Hematopoietic multipotent progenitor cell treated with erythropoietin and hydrocortisone succinate and interleukin-3 and kit ligand, for 8 days (in vitro differentiated cells): ENCODE measurements at places on chromosomes 3 and 15.

GRCh38 chr3:134134698-134135415 lies 105.1 kb upstream of the SLCO2A1 start:
- DNase-seq: no peak

DNA sequence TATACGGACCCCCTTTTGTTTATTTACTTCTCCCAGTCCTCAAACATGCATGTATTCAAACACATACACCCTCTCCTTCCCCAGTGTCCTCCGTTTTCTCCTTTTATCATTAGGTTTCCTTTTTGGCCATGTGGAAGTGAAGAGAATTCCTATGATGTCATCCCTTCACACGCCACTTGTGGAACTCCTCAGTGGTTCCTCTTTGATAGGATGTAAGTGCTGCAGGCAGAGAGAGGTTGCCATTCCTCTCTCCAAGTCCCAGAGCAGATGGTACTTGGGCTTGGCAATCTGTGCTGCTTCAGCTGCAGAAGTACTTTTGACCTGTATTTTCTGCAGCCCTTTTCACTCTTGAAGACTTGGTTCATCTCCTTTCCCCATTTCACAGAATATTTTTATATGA lies 32.9 kb upstream of the CRTC3 start:
- DNase-seq: no peak

DNA sequence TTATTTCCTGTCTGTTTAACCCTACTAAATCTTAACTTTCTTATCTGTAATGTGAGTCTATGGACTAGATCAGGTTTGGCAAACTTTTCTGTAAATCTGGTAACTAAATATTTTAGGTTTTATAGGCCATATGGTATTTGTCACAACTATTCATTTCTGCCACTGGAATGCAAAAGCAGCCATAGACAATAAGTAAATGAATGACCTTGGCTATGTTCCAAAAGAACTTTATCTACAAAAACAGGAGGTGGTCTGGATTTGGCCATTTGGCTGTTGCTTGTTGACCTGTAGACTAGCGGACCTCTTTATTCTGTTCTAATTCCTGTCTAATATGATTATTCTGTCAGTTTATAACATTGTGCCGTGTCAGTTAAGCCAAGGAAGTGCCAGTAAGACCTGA lies 314.2 kb downstream of the LPP start:
- no peak for DNase-seq

DNA sequence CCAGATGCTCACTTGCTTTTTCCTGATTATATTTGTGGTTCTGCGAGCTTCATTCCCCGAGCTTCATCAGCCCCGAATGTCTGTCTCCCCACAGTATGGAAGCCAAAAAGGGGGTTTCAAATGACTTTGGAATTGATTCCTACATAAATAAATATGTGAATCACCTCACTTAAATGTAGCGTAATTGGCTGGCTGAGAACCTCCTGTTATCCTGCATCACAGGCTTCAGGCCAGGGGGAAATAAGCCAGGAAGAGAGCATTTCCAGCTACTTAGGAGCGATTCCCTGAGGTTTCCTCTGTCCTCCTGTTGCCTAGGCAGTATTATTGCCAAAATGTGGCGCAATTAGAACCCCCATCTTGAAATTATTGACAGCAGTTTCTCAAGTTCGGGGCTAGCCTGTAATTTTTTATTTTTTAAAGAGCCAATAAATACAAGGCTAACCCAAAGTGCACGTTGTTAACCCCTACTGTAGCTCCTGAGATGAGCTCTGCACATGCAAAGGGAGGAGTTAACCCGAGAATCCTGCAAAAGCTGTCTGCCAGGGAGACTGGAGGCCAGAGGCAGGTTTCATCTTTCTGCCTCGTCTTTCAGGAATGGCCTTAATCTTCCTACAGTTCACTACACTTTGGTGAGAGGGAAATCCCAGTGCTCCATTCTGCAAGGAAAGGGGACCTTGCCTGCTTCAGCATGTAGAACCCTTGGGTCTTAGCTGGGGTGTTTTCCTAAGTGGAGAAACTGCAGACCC lies 148.2 kb downstream of the ADAMTS9 start:
- no peak for DNase-seq

GRCh38 chr15:49984436-49984835 lies 134.6 kb downstream of the ATP8B4 start:
- DNase-seq: no peak

DNA sequence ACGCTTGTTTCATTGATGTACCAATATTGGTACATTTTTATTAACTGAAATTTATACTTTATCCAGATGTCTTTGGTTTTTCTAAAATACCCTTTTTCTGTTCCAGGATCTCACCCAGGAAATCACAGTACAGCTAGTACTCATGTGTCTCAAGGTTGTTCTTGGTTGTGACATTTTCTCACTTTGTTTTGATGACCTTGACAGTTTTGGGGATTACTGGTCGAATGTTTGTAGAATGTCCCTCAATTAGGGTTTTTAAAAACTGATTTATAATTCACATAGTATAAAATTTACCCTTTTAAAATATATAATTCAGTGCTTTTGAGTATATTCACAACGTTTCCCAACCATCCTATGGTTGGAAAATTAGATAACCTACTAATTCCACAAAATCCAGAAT lies 6.3 kb upstream of the SNRPN start:
- no peak for DNase-seq

- no peak for DNase-seq
Measured at GRCh38 chr3:129424185-129424841, 4.1 kb downstream of the EFCAB12 start.
